ENCODE measurements at places on chromosomes 12 and 14. TPM values are rescaled to one million over a fixed set of nuclear protein-coding genes. Genes with fewer than 3 reads are reported as not detected.

PRPF39 gene
- total RNA-seq: 8.0 TPM

SLCO1B3 gene
- total RNA-seq: not detected

STYK1 gene
- total RNA-seq: 0.12 TPM

NDRG2 gene
- 335 TPM for total RNA-seq

LRTM2 gene
- total RNA-seq: not detected

NFATC4 gene
- total RNA-seq: 13.4 TPM

DNA sequence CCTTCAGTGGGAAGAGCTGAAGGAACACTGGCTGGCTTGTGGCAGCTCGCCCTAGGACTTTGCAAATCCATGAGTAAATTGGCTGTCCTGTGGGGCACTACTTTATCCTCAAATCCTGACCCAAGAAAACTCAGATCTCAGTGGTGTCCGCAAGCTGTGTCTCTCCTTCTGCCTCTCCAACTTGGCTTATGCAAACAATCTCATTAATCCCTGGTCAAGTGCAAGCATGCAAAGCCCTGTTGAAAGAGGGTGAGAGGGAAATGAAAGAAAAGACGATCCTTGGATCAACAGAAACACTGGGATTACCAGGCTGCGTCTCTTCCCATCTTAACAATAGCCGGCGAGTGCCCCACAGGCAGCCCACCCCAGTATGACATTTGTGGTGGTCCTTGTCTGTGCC lies 901.6 kb downstream of the BCL11B start:
- H3K36me3 ChIP-seq: no peaks in the 10 kb centered on the region
- H3K27ac ChIP-seq: no peak overlapping the region
- DNase-seq: no peak

DNA sequence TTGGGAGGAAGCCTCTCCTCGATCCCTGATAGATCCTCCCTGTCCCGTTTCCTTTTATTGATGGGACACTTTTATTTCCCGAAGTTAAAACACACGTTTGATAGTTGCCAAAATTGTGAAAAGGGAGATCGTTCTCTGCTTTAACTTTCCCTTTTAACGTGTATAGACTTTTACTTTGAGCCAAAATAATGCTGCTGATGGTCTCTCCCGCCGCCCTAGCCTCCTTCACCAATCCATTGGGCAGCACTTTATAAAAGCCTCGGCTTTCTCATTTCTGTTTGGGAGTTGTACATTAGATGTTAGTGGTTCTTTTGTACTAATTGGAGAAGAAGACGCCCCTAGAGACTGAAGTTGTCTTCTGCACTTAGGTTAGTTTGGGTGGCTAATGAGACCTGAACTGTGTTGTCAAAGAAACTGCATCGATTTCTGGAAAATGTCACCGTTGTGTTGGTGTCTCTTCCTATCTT lies 1.4 kb downstream of the TMTC2 start:
- no peaks in the 10 kb centered on the region for H3K36me3 ChIP-seq
- peak overlapping the region; percentile 86 for H3K27ac ChIP-seq
- H3K27me3 ChIP-seq: no peaks in the 10 kb centered on the region
- H3K4me1 ChIP-seq: no peaks in the 10 kb centered on the region
- H3K4me3 ChIP-seq: peak overlapping the region; percentile 76

- H3K4me3 ChIP-seq: no peak overlapping the region
- no peaks in the 10 kb centered on the region for H3K4me1 ChIP-seq
- no peak for DNase-seq
- no peaks in the 10 kb centered on the region for H3K27me3 ChIP-seq
- H3K27ac ChIP-seq: peak overlapping the region; percentile 6
Measured at GRCh38 chr12:53093777-53094393, 3.6 kb upstream of the IGFBP6 start.

DNA sequence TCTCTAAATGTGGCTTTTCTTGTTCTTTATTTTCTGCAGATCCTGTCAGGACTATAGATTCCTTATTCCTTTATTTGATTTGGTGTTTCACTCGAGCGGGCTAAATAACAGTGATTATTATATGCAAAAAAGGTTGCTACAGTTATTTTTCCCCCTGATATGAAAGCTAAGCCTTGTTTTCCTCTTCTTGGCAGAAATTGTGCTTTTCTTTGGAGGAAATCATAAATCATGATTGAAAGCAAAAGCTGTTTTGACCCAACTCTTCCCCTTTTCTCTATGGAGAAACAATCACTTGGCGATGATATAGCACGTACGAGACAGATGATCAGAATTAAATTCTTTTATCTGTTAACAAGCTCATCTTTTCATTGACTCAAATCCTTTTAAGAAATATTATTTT lies 31.4 kb downstream of the PPFIBP1 start:
- H3K27ac ChIP-seq: peak overlapping the region; percentile 89
- H3K36me3 ChIP-seq: no peaks in the 10 kb centered on the region
- H3K4me3 ChIP-seq: no peak overlapping the region
- DNase-seq: no peak
- H3K4me1 ChIP-seq: peaks cover 90% of the 10 kb centered on the region

DNA sequence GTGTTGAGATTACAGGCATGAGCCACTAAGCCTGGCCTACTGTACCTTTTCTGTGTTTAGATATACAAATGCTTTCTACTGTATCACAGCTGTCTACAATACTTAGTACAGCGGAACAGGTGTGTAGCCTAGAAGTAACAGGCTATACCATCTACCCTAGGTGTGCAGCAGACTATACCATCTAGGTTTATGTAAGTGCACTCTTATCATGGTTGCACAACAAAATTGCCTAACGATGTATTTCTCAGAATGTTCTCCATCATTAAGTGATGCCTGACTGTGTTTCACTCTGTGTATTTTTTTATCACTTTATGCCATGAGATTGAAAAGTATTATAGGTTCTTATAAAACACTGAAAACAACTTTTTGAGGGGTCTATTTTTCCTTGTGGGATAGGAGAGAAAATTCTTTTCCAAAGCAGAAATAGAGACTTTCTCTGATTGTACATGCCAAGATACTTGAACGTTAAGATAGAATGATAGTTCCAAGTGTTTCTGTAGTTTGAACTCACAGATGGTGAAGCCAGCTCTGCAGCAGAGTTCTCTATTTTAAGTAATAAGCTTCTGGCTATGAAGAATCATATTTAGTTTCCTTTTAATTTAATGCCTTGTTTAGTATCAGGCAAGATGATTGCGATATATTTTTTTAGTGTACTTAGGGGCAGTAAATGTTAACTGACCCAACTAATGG lies 17.0 kb downstream of the TMPRSS12 start:
- H3K4me3 ChIP-seq: no peak overlapping the region
- no peak overlapping the region for H3K27ac ChIP-seq
- H3K27me3 ChIP-seq: no peaks in the 10 kb centered on the region
- no peaks in the 10 kb centered on the region for H3K36me3 ChIP-seq
- DNase-seq: no peak
- no peaks in the 10 kb centered on the region for H3K4me1 ChIP-seq

- no peaks in the 10 kb centered on the region for H3K4me1 ChIP-seq
- DNase-seq: no peak
- H3K27ac ChIP-seq: no peak overlapping the region
- H3K4me3 ChIP-seq: no peak overlapping the region
- no peaks in the 10 kb centered on the region for H3K27me3 ChIP-seq
- H3K36me3 ChIP-seq: no peaks in the 10 kb centered on the region
Measured at GRCh38 chr14:53174918-53175317, 21.8 kb upstream of the DDHD1 start.

DNA sequence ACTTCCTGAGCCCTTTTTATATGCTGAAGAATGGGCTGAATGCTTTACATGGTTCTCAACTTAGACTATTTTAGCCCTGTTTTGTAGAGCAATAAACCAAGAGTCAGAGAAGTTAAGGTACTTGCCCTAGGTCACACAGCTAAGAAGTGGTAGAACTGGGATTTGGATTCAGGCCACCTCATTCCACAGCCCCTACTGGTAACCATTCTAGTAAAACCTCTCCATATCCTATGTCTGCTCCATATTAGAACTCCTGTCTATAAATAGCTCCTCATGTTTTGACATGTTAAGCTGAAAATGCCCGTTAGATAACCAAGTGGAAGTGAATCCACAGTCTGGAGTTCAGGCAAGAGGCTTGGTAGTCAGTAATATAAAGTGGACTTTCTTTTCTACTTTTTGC lies 111.6 kb downstream of the HECTD4 start:
- H3K27me3 ChIP-seq: no peaks in the 10 kb centered on the region
- no peak for DNase-seq
- peaks cover 39% of the 10 kb centered on the region for H3K36me3 ChIP-seq

GRCh38 chr12:94979941-94980340 lies 23.6 kb downstream of the NDUFA12 start:
- no peaks in the 10 kb centered on the region for H3K27me3 ChIP-seq
- H3K4me1 ChIP-seq: peaks cover 21% of the 10 kb centered on the region
- H3K4me3 ChIP-seq: no peak overlapping the region
- no peak for DNase-seq

- H3K4me3 ChIP-seq: no peak overlapping the region
- no peak for DNase-seq
- no peaks in the 10 kb centered on the region for H3K27me3 ChIP-seq
- peak overlapping the region; percentile 32 for H3K27ac ChIP-seq
- H3K36me3 ChIP-seq: no peaks in the 10 kb centered on the region
Measured at GRCh38 chr14:34223373-34224148, 238.5 kb downstream of the SPTSSA start.

DNA sequence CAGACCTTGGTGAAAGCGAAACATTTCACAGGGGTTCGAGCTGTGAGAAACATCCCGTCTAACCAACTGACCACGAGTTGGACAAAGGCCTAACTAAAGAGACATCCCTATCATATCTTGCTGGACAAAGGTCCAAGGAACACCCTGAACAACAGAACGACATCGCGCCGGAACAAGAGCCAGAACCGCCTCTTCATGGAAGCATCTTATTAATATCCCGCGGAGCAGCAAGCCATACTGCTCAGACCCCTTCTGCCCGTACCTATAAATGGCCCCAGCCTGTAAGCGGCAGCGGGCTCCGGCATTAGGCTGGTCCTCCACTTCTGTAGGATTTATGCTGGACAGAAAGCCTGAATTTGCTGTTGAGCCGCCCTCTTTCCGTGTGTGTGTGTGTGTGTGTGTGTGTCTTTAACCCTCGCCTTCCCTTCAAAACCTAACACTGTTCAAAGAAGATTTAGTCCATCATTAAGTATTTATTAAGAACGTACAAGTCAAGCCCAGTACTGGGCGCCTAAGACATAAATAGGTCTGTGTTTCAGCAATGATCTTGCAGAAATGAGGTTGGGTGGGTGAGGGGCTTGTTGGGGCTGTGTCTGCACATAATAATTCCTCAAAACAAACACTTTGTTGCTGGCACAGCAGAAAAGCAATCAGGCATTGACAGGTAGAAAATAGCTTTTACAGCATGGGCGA lies 1.9 kb downstream of the SLC6A15 start:
- H3K36me3 ChIP-seq: no peaks in the 10 kb centered on the region
- H3K4me1 ChIP-seq: peaks cover 28% of the 10 kb centered on the region
- peak overlapping the region; percentile 37 for H3K4me3 ChIP-seq
- no peak for DNase-seq
- no peak overlapping the region for H3K27ac ChIP-seq

- H3K4me3 ChIP-seq: no peak overlapping the region
- H3K36me3 ChIP-seq: no peaks in the 10 kb centered on the region
- H3K4me1 ChIP-seq: peaks cover 66% of the 10 kb centered on the region
Measured at GRCh38 chr14:74937171-74937570, 14.1 kb upstream of the RPS6KL1 start.

DNA sequence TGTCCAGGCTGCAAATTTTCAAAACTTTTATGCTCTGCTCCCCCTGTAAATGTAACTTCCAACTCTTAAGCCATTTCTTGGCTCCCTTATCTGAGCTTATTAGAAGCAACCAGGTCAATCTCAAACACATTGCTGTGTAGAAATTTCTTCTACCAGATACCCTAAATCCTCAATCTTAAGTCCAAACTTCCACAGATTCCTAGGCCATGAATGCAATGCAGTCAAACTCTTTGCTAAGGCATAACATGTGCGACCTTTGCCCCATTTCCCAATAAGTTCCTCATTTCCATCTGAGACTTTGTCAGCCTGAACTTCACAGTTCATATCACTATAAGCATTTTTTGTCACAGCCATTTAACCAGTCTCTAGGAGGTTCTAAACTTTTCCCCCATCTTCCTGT lies 64.5 kb downstream of the TMTC3 start:
- no peak overlapping the region for H3K4me3 ChIP-seq
- no peaks in the 10 kb centered on the region for H3K27me3 ChIP-seq
- no peak for DNase-seq
- no peaks in the 10 kb centered on the region for H3K4me1 ChIP-seq
- no peak overlapping the region for H3K27ac ChIP-seq
- H3K36me3 ChIP-seq: no peaks in the 10 kb centered on the region

GRCh38 chr12:121191151-121191550 lies 18.8 kb upstream of the P2RX4 start:
- no peaks in the 10 kb centered on the region for H3K4me1 ChIP-seq
- no peak overlapping the region for H3K4me3 ChIP-seq
- no peak for DNase-seq
- no peak overlapping the region for H3K27ac ChIP-seq
- no peaks in the 10 kb centered on the region for H3K36me3 ChIP-seq

DNA sequence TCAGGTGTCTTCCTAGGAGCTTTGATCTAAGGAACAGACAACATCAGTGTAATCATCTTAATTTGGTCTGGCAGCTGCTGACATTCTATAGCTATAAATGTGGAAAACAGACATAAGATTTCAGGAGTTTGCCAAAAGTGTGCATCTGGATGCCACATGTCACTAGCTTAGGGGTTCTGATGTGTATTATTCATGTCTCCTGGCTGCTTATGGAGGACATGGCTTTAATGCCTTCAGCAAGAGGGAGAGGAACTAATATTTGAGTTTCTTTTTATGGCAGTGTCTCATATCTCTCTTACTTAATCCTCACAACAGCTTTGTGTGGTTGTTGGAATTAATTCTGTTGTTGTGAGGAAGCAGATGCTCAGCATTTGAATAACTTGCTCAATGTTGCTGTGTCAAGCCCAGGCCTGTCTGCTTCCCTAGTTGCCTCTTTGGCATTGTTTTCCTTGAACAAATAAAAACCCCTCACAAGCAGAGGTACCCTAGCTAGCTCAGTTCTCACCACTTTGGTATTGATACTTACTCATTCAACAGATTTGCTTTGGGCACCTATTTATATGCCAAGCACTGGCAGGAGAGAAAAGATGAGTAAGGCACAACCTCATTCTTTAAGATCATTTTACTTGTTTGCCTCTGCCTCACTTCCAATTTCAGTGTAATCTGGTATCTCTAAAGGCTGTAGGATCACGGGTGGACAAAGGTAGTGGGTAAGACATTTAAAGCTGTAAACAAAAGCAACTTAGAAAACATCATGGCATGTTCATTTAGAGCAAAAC lies 39.8 kb upstream of the EID3 start:
- H3K36me3 ChIP-seq: peaks cover 3% of the 10 kb centered on the region
- H3K27ac ChIP-seq: no peak overlapping the region
- H3K27me3 ChIP-seq: no peaks in the 10 kb centered on the region
- no peak overlapping the region for H3K4me3 ChIP-seq
- no peaks in the 10 kb centered on the region for H3K4me1 ChIP-seq
- DNase-seq: peak; percentile 47

GRCh38 chr12:11774821-11775220 lies 125.3 kb downstream of the ETV6 start:
- H3K4me3 ChIP-seq: no peak overlapping the region
- H3K4me1 ChIP-seq: no peaks in the 10 kb centered on the region
- no peaks in the 10 kb centered on the region for H3K27me3 ChIP-seq
- H3K27ac ChIP-seq: no peak overlapping the region
- DNase-seq: no peak
- H3K36me3 ChIP-seq: no peaks in the 10 kb centered on the region

GRCh38 chr12:123076604-123077297 lies 74.1 kb downstream of the PITPNM2 start:
- DNase-seq: no peak
- H3K27me3 ChIP-seq: no peaks in the 10 kb centered on the region
- H3K4me1 ChIP-seq: peaks cover 70% of the 10 kb centered on the region
- H3K36me3 ChIP-seq: no peaks in the 10 kb centered on the region
- H3K4me3 ChIP-seq: no peak overlapping the region

- no peaks in the 10 kb centered on the region for H3K4me1 ChIP-seq
- H3K36me3 ChIP-seq: no peaks in the 10 kb centered on the region
- no peak overlapping the region for H3K27ac ChIP-seq
- H3K4me3 ChIP-seq: no peak overlapping the region
- H3K27me3 ChIP-seq: no peaks in the 10 kb centered on the region
- DNase-seq: no peak
Measured at GRCh38 chr14:54094765-54095164, 138.1 kb upstream of the BMP4 start.

Measured in right atrium auricular region (tissue), 2 donors.